ENCODE measurements at places on chromosomes 5 and 9. TPM values are rescaled to one million over a fixed set of nuclear protein-coding genes. Genes with fewer than 3 reads are reported as not detected.
A peak's percentile ranks its signal among the peaks of the same experiment; 100 is the strongest.

GRCh38 chr5:73093943-73094342 is 26.4 kb upstream of the TMEM171 start:
- DNase-seq, result peak; percentile 6

DNA sequence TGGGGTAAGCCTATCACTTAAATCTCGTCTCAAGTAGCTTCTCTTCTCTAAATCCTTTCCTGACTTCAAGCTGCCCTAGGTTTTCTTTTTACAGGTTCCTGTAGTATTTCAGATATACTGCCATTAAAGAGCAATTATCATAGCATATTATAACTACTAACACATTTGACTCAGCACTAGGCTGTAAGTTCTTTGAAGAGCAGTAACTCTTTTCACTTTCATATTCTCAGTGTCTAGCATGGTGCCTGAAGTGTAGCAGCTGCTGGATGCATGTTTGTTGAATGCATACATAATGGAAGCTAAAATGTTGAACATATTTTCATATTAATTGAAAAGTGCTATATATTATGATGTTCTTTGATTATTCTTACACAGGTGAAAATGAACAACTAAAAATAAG is 22.5 kb downstream of the CCDC152 start:
- no peak for DNase-seq

DNA sequence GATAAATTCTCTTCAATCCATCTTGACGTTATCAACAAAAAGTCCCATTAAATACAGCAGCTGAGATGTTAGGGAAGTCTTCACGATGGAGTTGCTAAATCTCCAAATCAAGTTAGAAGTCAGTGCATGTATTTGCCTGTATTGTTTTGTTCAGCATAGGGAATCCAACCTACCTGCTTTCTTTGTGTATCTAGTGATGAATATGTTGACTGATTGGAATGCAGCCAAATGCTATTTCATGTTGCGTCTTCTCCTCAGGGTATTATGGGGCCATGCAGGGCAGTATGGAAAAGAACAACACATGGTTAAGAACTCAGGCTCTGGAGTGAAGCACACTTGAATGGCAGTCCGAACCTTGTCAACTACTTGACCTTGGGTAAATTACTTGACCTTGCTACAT is 529.5 kb upstream of the ZNF462 start:
- DNase-seq, result no peak

- DNase-seq, result no peak
These were observed 33.1 kb upstream of the ORM1 start for GRCh38 chr9:114289571-114290481.

- no peak for DNase-seq
These were observed 170.3 kb downstream of the PJA2 start for GRCh38 chr5:109239456-109239855.

GRCh38 chr5:14722923-14723322 is 58.4 kb downstream of the OTULIN start:
- DNase-seq, result no peak

DNA sequence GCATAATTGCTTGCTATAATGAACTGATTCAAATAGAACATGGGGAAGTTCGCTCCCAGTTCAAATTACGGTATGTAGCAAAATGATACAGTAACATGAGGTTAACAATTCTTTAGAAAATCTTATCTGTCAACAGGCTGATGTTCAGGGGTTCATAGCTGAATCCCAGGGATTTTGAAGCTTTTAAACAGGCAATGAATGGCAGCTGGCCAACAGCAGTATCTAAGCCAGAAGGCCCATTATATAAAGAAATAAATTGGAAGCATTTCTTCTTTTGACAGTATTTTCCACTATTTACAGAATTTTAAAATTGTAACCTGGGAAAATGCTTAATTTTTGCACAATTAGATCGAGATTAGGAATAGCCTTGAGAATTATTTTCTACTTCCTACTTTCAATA is 126.8 kb downstream of the PDE8B start:
- DNase-seq, result no peak

DNA sequence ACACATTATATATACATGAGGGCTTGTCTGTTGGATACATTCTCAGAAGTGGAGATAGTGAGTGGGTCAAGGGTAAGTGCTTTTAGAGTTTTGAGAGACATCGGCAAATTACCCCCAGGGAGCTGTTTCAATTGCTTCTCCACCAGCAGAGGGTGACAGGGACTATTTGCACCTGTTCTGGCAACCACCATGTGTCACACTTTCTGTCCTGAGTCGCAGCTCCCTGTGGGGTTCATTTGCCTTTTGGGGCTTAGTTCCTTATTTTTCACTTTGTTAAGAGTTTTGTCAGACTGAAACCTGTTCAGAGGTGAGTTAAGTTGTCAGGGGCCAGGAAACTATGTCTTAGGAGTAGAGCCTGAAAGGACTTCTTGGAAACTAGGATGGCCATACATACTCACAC is 20.1 kb upstream of the SLC36A1 start:
- no peak for DNase-seq

- DNase-seq, result no peak
These were observed 61.1 kb upstream of the CCL21 start for GRCh38 chr9:34771007-34771406.

GRCh38 chr9:111966861-111967291 is 70.3 kb downstream of the UGCG start:
- DNase-seq, result no peak

DNA sequence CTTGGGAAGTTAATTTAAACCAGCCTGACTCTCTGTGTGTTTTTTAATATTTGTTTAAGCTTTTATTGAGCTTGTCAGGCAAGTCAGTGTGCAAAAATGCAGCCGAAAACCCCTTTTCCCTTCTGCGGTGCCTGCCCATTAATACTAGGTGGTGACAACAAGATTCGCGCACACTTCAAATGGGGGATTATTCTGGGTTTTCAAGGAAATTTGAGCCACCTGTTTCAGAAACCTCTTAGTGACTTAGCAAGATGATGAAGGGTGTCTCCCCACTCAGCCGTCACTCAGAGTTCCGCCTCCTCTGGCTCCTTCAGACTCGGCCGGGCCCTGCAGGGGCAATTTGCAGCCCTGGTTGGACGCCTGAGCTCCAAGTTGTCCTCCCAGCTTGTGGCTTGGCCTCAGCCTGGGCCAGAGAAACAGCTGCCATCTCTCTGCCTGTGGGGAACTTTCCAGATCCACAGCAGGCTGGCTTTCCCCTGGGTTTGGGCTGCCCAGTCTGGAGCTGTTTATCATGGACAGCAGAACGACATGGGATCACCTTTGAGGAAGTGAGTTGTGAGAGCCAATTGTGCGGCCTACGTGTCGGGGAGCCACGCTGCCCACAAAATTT is 75.9 kb downstream of the SPRY4 start:
- no peak for DNase-seq

DNA sequence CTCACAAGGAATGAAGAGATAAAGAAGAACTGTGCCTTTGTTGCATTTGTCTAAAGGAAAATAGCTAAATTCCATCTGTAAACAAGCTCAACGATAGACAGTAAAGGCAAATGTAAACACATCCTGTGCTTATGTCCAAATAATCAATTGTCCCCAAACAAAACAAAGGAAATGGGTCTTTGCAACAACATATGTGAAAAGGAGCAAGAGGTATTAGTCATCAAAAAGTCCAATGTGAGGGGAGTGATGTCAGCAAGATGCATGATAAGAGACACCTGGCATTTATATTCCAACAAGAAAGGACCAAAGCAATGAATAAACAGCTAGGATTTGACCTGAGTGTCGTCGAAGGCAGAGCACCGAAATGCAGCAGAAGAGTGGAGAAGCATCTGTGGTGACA is 209.1 kb downstream of the ASTN2 start:
- DNase-seq, result no peak

GRCh38 chr5:93607367-93608258 is 24.6 kb downstream of the NR2F1 start:
- DNase-seq, result no peak

Gene GLDC
- total RNA-seq, result 0.64 TPM

Gene MEIKIN
- total RNA-seq, result not detected

Gene ADAMTSL1
- total RNA-seq, result not detected

Gene CCNJL
- total RNA-seq, result not detected

Gene IL9
- not detected for total RNA-seq

Gene BTNL3
- not detected for total RNA-seq

Gene FOXD1
- 0.45 TPM for total RNA-seq

Gene ORM2
- not detected for total RNA-seq

All from activated naive CD8-positive, alpha-beta T cell treated with anti-CD3 and anti-CD28 coated beads for 36 hours (primary cell).